ENCODE measurements at places on chromosomes 3 and 15.

GRCh38 chr3:26752466-26752865 lies 129.9 kb downstream of the LRRC3B start:
- no peak for DNase-seq

- no peak for DNase-seq
Observed at GRCh38 chr3:69130689-69131088, 8.3 kb upstream of the LMOD3 start.

DNA sequence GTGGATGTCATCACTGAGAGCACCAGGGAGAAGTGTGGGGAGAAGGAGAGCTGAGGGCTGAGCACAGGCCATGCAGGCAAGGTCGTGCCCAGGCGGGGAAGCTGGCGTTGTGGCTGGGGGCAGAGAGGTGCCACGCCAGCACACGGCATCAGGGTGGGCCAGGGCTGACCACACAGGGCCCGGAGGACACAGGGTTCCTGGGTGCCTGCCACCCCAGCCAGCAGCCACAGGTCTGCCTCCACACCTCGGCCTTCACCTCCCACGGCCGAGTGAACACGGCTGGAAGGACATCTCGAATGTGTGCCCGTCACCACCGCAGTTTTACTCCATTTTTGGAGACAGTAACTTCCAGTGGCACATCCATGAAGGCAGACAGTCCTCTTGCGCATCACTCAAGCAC lies 77.1 kb downstream of the ATP10A start:
- no peak for DNase-seq

GRCh38 chr3:138962854-138963560 lies 16.0 kb downstream of the FOXL2NB start:
- DNase-seq: no peak

DNA sequence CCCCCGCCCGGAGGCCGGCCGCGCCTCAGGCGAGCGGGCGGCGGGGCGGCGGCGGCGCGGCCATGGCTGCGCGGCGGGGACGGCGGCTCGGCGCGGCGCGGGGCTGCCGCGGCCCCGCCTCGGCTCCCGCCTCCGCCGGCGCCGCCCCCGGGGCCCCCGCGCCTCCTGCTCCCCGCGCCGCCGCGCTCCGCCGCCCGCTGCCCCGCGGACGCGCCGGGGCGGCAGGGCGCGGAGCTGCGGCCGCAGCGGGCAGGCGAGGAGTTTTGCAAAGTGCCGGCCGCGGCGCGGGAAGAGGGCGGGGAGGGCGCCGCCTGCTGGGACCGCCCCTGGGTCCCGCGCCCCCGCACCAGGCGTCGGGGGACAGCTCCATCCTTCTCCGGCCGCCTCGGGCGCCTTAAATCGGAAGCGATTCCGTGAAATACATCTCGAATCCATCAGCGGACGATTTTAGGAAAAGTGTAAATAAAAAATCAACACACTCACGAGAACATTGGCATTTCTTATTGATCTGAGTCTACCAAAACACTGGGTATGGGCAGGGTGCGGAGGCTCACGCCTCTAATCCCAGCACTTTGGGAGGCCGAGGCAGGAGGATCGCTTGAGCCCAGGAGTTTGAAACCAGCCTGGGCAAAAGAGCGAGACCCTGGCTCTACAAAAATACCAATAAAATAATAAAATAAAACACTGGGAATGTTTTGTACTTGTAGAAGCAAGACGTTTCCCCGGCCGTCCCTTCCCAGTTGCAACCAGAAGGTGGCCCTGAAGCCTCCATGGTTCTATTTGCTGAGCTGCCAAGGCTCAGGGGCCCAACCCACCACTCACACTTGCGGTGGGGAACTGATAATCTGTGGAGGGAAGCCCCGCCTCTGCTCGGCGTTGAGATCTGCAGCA lies 136.9 kb downstream of the NUP210 start:
- no peak for DNase-seq

GRCh38 chr3:135084405-135084804 lies 289.3 kb downstream of the EPHB1 start:
- no peak for DNase-seq

DNA sequence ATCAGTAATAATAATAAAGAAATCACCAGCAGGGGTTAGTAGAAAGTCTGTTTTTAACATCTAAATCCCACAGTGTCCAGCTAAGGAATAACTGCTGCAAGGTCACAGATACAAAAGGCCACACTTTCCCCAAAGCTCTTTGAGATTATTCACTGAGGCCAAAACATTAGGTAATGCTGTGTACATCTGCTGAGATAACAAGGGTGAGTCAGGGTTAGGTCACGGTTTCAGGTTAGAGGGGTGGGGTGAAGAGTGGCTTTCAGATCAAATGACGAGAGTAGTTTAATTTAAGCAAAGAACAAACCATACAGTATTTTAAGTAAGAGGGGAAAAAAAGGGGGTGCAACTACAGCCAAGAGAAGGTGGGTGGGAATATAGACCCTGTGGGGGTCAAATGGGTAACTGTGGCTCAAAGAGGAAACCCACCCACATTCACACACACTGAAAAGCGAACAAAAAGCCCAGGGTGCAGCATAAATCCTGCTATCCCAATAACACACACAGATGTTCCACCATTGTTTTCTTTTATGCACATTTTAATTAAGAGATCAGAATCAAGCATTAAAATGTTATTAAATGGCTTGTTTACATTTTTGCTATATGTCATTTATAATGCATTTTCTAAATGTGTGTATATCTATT lies 412.9 kb downstream of the TIGIT start:
- DNase-seq: peak; percentile 58

GRCh38 chr3:116905794-116906193 lies 196.2 kb downstream of the TUSC7 start:
- DNase-seq: no peak

DNA sequence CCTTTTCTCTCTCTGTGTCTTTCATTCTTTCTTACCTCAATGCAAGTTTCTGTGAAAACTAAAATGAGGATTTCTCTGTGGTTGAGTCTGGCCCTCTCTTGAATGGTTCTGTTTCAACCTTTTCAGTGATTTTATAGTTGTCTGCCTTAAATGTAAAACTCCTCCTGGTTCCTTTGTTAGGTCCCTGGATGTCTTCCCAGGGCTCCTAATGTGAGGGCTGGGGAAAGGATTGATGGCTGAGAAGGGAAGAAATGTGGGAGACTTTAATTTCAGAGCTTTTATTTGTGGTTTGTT lies 90.6 kb upstream of the GRM7 start:
- no peak for DNase-seq

DNA sequence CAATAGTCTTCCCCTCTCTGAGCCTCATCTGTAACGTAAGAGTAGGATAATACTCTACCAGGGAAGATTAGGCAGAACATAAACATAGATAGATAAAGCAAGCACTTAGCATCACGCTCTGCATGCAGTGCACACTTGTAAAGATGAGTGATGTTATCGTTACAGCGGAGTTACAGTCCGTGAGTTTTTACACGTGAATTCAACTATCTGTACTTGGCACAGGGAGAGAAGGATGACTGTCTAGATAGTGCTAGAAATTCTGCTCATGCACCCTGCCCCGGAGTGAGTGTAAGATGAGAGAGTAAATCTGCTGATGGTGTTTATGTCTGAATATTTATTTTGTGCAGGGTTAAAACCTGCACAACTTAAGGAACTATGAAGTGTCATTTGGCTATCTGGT lies 35.8 kb downstream of the HAPLN3 start:
- no peak for DNase-seq
